Stimulated activated CD8-positive, alpha-beta memory T cell treated with anti-CD3 and anti-CD28 coated beads, Interleukin-15, amount 100 ng/mL, for 48 hours (primary cell): ENCODE measurements at places on chromosomes 3 and 15.

GRCh38 chr3:148221303-148221702 is 476.4 kb upstream of the AGTR1 start:
- DNase-seq = no peak

DNA sequence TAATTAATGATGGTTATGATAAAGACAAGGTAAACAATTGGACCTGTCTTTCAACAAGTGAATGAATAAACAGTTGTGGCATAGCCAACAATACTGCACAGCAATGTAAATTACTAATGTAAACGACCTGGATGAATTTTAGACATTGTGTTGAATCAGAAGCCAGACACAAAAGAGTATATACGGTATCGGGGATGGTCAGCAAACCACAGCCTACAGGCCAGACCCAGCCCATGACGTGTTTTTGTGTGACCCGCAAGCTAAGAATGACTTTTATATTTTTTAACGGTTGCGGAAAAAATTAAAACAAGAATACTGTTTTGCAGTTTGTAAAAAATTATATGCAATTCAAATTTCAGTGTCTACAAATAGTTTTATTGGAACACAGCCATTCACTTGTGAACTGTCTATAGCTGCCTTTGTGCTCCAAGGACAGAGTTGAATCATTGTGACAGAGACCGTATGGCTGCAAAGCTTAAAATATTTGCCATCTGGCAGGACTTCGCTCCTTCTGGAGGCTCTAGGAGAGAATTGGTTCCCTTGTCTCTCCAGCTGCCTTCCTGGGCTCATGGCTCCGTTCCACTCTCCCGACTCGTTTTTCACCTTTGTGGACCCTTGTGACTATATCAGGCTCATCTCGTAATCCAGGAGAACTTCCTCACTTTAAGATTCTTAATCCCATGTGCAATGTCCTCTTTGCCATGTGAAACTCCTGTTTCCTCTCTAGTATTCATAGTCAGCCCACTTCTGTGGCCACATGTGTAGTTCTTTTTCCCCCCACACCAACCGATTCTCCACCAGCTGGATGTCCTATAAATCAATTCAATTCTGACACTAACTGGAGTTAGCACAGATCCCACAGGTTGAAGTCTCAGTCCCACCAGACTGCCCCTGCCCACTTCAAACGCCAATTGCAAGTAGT is 72.7 kb downstream of the CMTM8 start:
- no peak for DNase-seq

GRCh38 chr15:63501256-63502089 is 2.9 kb upstream of the USP3 start:
- no peak for DNase-seq

GRCh38 chr3:58341376-58341775 is 8.7 kb downstream of the PXK start:
- no peak for DNase-seq

DNA sequence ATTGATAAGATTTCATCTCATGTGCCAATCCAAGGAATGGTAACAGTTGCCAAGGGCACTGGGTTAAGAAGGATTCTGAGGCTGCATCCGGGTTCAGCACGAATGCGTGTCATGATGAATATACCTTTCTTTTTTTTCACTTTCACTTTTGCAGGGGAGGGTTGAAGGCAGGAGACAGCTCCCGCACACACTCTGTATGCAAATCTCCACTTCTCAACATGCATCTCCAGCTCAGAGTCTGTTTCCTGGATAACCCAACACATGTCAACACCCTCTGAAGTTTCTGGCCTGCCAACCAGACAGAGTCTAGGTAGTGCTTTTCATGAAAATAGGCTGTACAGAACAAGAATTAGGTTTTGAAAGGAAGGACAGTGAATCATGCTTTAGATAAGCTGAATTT is 21.6 kb downstream of the B4GALT4 start:
- DNase-seq = no peak

DNA sequence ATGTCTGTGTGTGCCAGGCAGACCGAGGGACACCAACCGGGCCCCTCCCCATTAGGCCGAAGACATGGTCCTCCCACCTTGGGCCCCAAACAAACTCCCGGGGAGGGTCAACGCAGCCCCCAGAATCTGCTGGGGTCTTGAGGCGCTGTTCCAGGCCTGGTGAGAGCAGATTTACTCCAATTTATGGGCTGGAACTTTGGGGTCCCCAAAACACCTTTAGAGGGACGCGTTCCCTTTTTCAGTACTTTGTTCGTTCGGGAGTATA is 2.4 kb downstream of the GATA2 start:
- no peak for DNase-seq
